Stimulated activated CD4-positive, alpha-beta T cell treated with anti-CD3 and anti-CD28 coated beads, TNF-alpha, amount 100 ng/mL, for 48 hours (primary cell): ENCODE measurements at places on chromosomes 2 and 18.
A peak's percentile ranks its signal among the peaks of the same experiment; 100 is the strongest.

DNA sequence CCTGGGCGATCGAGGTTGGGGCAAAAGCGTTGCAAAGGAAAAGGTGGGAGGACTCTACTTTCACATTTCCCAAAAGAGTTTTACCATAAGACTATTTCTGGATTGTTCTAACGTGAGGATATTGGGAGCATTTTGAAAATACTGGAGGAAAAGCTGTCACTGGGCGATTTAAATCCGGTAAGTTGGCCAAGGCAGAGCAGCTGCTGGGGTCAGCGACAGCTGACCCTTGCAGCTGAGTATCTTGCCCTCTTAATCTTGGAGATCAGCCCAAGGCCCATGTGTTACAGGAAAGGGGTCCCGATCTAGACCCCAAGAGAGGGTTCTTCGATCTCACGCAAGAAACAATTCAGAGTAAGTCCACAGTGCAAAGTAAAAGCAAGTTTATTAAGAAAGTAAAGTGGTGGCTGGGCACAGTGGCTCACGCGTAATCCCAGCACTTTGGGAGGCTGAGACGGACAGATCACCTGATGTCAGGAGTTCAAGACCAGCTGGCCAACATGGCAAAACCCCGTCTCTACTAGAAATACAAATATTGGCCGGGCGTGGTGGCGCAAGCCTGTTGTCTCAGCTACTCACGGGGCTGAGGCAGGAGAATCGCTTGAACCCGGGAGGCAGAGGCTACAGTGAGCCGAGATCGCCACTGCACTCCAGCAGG is 964 bp upstream of the ST3GAL5 start:
- no peak for DNase-seq

GRCh38 chr2:229779650-229780049 is 65.3 kb upstream of the DNER start:
- no peak for DNase-seq

- DNase-seq: no peak
These were observed 310.4 kb upstream of the NT5C1B start for GRCh38 chr2:18899725-18900124.

DNA sequence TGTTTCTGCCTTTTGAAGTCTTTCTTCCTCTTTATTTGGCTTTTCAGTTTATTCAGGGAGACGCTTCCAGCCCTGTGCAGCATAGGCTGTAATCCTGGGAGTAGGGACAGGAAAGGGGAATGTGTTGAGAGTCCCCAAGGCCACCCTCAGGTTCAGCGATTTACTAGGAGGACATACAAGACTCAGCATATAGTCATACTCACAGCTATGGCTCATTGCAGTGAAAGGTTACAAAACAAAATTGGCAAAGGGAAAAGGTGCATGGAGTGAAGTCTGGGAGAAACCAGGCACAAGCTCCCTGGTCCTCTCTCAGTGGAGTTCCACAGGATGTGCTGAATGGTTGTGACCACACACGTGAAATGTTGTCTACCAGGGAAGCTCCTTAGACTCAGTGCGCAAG is 49.6 kb upstream of the ZNF638 start:
- DNase-seq: no peak

GRCh38 chr2:88692187-88692586 is 714 bp downstream of the RPIA start:
- DNase-seq: peak; percentile 10

GRCh38 chr2:150601280-150602038 is 114.0 kb upstream of the RND3 start:
- no peak for DNase-seq

DNA sequence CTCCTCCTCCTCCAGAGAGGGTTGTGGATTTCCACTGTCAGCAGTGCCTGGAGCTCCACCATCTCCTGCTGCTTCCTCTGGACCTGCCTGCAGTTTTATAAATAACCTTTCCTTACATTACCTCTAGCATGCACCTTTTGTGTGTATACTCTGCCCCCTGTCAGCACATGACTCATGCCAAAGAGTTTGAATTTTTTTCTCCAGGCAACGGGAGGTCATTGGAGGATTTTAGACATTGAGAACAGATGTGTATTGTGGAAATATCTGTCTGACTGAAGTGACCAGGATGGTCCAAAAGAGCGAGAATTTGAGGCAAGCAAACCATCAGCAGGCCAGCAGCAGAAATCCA is 31.7 kb downstream of the IL37 start:
- no peak for DNase-seq

GRCh38 chr2:10076988-10077527 is 3.2 kb downstream of the CYS1 start:
- DNase-seq: no peak

- no peak for DNase-seq
These were observed 31.7 kb downstream of the L3MBTL4 start for GRCh38 chr18:6382963-6383362.

DNA sequence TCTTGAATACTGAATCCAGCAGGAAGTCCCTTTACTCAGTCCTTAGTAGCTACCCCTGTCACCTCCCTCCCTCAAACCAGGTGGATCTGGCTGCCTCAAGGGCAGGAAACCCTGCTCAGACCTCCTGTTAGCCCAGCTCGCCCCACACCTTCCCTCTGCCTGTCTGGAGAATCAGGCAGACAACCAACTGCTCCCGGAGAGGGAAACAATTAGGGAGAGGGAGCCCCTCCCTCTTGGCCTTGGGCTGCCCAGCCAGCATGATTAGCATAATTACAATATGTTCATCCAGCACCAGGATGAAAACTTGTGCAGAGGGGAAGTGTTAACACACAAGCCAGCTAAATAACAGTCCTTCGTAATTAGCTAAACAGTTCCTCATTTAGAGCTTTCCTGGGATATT is 185.5 kb downstream of the C1D start:
- no peak for DNase-seq

DNA sequence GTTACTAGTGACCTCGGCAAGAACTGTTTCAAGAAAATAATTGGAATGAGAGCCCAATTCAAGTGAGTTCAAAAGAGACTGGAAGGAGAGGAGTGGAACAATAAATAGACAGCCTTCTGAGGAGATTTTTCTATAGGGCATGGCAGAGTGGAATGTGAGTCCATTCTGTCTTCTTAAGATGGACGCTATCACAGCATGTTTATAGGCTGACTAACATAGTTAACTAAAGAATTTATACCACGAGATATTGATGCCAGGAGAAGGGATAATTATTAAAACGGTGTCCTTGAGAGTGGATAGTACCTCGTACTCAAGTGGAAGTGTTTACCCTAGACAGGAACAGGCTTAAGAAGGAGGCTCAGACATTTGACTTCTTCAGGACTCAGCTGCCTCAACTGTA is 143.5 kb upstream of the RBBP8 start:
- no peak for DNase-seq

DNA sequence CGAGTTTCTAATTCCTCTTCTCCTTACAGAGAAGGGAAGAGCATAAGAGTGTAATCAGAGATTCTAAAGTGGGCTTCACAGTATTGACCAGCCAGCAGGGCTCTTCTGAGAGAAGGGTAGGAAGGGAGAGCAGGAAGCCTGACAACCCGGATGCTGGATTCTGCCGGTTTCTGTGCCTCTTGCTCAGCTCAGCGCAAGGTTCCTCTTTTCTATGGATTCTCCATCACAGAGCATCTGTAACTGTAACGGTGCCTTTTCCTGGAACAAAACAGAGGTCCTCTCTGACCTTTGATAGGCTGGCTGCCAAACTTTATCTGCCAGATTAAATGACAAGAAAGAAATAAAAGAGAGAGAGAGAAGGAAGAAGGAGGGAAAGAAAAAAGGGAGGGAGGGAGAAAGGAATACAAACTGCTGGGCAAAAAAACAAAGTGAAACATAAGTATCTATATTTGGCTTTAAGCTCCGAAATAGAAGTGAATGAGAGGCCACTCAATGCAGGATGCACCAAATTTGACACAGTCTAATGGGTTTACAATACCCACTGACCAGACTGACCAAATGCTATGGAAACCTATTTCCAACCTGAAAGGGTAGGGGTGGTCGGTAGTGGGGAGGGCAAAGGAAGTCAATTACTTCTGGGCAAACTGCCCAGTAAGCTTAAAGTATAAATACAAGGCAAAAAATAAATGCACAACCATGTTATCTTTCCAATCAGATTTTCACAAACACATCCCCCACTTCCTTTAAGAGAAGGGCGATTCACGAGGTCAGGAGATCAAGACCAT is 59.2 kb downstream of the PIEZO2 start:
- no peak for DNase-seq

DNA sequence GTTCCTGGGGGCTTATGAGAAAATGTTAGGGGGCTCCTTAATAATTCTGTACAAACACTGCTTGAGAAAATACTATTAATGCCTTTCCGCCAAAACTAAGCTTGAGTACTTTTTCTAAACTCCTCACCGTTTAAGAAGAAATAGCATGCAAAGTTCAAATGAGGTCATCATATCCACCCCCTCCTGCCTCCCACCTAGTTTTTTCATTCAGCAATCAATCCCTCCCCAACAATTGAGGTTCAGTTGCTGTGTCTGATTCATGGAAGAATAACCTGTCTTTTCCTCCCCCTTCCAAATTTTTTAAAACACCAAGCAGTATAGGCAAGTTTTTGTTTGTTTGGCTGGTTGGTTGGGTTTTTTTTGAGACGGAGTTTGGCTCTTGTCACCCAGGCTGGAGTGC is 24.4 kb upstream of the RMP24 start:
- no peak for DNase-seq

GRCh38 chr18:36340246-36340645 is 42.7 kb downstream of the FHOD3 start:
- DNase-seq: no peak

- DNase-seq: no peak
These were observed 375.8 kb downstream of the INSIG2 start for GRCh38 chr2:118464046-118464445.

GRCh38 chr18:46252759-46253158 is 148.6 kb downstream of the HAUS1 start:
- DNase-seq: no peak

DNA sequence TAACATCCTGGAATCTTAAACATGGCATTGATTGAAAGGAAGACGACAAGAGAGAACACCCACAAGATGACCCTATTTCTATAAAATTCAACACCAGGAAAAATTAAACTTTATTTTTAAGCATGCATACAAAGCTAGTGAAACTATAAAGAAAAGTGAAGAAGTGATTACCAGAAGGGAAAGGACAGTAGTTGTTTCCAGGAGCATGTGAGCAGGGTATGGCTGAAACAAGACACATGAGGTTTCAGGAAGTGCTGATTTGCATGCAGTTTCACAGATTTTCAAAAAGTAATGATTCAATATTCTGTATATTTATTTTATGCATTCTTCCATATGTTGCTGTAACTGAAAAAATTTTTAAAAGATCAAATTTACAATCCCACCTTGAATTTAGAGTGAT is 24.6 kb upstream of the DAW1 start:
- no peak for DNase-seq

DNA sequence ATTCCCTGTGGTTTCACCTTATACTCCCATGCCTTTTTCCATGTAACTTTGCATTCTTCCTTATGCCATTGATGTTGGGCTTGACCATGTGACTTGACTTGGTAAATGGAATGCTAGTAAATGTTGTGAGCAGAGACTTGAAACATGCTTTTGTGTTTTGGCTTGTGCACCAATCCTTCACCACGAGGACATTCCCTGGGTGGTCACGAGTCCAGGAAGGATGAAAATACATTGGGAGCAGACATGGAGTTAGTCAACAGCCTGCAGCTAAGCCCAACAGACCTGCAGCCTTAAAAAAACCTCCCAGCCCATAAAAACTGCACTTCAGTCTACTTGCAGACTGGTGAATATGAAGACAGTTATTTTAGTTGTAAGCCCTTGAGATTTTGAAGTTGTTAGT is 116.5 kb upstream of the SPATS2L start:
- no peak for DNase-seq

DNA sequence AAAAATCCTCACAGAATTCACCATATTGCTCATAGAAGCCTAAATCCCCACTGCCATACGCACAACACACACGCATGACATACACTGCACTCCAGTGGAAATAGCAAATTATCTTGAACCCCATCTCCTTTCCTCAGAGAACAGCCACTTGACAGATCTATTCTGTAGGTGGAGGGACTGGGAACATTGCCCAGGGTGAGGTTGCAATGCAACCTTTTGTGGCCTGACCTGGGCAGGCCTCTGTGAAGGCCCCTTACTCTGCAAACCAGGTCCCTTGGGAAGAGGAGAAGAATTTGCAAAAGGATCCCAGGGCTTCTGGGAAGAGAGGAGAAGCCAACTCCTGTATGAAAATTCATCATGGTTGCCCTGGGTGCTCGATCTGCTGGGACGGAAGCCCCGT is 51.9 kb downstream of the SDC1 start:
- no peak for DNase-seq

DNA sequence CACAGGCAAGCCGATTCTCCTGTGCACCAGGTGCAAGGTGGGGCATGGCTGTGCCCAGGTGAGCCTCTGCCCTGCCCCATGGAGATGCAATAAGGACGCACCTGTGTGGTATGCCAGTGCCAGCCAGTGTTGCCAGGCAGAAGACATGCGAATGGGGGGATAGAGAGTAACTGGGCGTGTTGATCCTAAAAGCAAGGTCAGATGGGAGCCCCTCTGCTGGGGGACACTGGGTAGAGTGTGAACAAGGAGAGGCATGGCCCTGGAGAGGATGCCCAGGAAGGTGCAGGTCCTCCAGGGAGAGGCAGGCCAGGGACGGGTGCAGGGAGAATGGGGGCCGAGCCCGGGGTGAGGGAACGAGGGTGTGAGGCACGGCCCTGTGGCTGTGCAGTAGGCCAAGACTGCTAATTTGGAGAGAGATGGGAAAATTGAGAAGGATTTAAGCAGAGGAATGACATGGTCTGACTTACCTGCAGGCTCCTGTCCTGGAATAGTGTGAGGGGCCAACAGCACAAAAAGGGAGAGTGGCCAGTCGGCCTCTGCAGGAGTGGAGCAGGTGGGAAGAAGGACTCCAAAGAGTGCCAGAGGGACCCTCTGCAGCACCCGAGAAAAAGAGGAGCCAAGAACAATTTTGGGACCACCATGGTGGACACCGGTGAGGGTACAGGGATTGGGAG is 690.4 kb upstream of the HS6ST1 start:
- no peak for DNase-seq

GRCh38 chr2:74026687-74027241 is 42.1 kb downstream of the TET3 start:
- DNase-seq: no peak

GRCh38 chr2:7325186-7325585 is 408.0 kb downstream of the RNF144A start:
- DNase-seq: no peak

- DNase-seq: no peak
These were observed 131.5 kb downstream of the CPS1 start for GRCh38 chr2:210687786-210688470.

DNA sequence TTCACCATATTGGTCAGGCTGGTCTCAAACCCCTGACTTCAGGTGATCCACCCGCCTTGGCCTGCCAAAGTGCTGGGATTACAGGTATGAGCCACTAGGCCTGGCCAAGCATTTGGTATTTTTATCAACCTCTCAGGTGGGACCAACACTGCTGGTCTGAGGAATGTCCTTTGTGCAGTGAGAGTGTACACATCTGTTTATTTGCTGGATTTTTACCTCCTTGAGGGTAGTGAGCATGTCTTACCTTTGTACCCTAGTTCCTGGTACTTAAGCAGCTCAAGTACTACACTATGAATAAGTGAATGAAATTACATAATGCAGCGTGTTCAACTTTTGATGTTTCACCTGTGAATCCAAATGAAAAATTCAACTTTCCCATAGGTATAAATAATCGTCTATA is 29.8 kb downstream of the SOS1 start:
- DNase-seq: no peak

GRCh38 chr2:146579147-146579930 is 1265.5 kb upstream of the ACVR2A start:
- no peak for DNase-seq

GRCh38 chr2:142983174-142983573 is 105.7 kb downstream of the KYNU start:
- no peak for DNase-seq
